ENCODE measurements at places on chromosomes 2 and 18.

- DNase-seq, result no peak
Measured at GRCh38 chr2:118269408-118270051, 181.3 kb downstream of the INSIG2 start.

- DNase-seq, result no peak
Measured at GRCh38 chr2:144671695-144672455, 152.0 kb upstream of the ZEB2 start.

DNA sequence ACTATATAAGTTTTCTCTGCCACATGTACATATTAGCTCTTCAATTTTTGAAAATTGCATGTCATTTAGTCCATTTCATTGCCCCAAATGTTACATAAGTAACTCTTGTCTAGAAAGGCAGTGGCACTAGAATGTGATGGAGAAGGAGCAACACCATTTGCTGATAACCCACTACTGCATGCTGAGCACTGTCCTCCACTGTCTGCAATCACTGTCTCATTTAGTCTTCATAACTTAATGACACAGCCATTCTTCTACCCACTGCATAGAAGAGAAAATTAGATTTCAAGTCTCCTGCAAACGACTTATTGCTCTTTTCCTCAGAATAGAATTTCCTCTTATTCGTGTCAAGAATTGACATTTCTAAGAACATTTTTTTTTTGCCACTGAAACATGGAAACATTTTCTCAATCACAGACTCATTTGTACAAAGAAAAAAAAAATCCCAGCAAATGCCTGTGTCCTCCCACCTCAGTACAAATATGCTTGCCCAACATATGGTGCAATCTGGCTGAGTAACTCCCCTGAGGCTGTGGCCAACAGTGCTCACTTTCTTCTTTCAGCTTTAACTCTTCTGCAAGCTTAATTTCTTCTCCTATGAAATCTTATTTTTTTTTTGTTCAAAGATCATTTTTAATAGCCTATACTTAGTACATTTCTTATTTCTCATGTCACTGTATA, 768.6 kb upstream of the HS6ST1 start:
- no peak for DNase-seq

DNA sequence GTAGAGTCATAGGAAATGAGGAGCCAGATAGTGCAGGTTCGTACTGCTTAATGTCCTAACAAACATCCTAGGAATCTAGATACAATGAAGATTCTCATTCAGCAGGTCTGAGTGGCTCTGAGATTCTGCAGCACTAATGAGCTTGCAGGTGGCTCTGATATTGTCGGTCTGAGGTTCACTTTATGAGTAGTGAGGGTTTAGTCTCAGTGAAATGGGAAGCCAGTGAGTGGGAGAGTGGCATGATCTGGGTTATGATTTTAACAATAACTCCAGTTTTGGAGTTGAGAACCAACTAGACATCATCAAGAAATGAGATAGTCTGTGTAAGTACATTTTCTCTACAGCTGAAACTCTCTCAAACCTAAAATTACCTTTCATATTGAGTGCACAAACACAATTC, 166.8 kb upstream of the SP5 start:
- DNase-seq, result no peak

DNA sequence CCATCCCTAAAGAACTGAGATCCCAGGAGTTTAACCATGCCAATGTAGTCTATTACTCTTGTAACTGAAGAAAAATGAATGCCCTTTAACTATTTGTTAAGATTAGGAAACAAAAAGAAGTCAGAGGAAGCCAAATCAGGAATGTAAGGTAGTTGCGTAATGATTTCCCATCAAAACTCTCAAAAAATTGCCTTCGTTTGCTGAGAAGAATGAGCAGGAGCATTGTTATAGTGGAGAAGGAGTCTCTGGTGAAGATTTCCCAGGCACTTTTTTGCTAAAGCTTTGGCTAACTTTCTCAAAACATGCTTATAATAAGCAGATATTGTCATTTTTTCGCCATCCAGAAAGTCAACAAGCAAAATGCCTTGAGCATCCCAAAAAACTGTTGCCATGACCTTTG, 224.0 kb upstream of the SIX2 start:
- DNase-seq, result no peak
